ENCODE measurements at places on chromosomes 6 and 20.

- no peak for DNase-seq
Observed at GRCh38 chr6:113995634-113996033, 24.7 kb upstream of the HDAC2 start.

GRCh38 chr6:345747-346385 is 45.7 kb upstream of the IRF4 start:
- DNase-seq: no peak

GRCh38 chr20:58293453-58293852 is 16.1 kb upstream of the RAB22A start:
- DNase-seq: no peak

GRCh38 chr6:28167926-28168325 is 26.2 kb downstream of the ZKSCAN8 start:
- no peak for DNase-seq

- DNase-seq: no peak
Observed at GRCh38 chr20:53208110-53208832, 236.1 kb downstream of the TSHZ2 start.

DNA sequence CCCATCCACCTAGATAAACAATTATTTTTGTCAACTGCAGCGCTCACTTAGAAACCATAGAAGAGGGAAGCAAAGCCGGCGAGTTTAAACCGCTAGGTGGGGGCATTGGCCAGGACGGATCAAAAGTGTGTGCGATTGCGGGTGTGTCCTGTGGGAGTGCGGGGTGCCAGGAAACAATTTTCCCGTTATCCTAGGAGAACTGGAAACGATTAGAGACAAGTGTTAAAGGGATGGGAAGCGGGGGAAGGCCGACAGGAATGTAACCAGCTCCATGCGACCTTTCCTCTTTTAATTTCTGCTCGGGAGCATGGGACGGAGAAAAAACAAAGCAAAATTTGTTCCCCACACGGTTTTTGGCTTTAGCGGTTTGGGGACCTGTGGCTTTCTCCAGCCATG is 2.8 kb upstream of the HTR1B start:
- no peak for DNase-seq

DNA sequence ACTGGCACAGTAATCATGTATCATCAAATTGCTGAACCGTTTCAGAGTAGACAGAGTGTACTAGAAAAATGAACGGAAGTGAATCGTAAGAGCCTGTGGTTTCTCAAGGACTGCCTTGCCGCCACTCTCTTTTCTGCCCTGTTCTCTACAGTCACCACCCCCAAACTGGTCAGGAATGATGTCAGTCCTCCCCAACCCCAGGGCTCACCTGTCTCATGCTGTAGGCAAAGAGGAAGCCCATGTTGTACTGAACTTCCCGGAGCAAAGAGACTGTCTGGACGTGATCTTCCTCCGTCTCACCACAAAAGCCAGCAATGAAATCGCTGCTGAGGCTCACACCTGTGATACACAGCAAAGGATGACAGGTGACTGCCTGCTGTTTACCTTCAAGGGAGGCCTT is 31.0 kb downstream of the CDK5RAP1 start:
- peak; percentile 6 for DNase-seq

DNA sequence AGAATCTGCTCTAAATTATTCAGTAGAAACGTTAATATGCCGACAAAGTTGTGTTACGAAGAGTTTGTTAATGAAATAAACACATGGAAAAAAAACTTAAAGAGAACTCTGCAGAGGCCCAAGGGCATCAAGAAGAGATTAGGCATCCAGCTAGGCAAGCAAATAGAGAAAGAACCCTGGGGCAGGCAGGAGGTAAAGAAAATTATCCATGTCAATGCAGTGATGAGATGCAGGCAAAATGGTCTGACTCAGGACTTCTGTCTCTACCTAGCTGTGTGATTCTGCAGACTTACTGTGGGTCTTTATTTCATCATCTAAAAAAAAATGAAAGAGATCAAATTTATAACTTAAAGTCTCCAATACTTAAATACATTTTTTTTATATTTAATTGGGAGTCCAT is 448.0 kb downstream of the HAO1 start:
- DNase-seq: no peak

DNA sequence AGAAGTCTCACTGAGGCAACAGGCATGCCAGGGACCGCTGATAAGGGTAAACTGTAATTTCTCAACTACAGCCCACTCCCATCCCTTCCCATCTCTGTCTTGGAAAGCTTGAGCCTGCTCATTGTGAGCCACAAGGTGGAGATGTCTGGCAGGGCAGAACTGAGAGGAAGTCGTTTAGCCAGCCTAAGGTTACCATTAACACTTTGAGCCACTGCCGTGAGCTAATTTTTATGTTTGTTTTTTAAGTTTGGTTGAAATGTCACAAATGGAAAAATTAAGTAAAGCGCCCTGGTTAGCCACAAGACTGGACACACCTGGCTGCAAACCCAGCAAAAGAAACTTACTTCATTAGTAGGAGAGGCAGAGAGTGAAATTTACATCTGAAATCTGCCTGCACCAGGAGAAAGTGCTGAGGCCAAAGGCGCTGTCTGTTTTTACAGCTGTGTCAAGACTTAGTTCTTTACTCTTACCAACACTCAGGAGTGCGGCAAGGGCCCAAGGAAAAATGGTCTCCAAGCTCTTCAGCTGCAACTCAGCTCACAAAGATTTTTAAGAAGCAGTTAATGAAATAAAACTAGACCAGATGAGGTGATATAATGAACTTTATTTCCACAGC is 50.0 kb upstream of the FAM83C start:
- DNase-seq: no peak

GRCh38 chr6:89045576-89045975 is 35.0 kb upstream of the PNRC1 start:
- no peak for DNase-seq

DNA sequence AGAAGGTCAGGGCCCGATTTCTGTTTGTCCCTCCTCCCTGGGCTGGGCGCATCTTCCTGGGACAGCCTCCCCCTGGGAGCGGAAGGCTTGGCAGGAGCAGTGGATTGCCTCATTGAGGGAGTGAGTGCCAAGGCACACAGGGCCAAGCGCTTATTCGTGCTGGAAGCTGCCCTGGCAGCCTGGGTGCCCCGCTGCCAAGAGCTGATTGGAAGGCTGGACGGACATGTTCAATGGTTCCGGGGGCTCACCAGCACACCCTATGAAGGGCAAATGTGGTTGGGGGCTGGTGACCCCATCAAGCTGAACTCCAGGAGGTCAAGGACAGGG is 10.3 kb upstream of the ZNF831 start:
- DNase-seq: no peak

GRCh38 chr6:13272131-13273046 is 55.9 kb downstream of the TBC1D7 start:
- DNase-seq: no peak

GRCh38 chr6:155010940-155011339 is 15.8 kb downstream of the TIAM2 start:
- no peak for DNase-seq

GRCh38 chr6:33746036-33746600 is 587 bp downstream of the IP6K3 start:
- no peak for DNase-seq

- DNase-seq: no peak
Observed at GRCh38 chr6:83517500-83517899, 5.2 kb downstream of the PRSS35 start.

DNA sequence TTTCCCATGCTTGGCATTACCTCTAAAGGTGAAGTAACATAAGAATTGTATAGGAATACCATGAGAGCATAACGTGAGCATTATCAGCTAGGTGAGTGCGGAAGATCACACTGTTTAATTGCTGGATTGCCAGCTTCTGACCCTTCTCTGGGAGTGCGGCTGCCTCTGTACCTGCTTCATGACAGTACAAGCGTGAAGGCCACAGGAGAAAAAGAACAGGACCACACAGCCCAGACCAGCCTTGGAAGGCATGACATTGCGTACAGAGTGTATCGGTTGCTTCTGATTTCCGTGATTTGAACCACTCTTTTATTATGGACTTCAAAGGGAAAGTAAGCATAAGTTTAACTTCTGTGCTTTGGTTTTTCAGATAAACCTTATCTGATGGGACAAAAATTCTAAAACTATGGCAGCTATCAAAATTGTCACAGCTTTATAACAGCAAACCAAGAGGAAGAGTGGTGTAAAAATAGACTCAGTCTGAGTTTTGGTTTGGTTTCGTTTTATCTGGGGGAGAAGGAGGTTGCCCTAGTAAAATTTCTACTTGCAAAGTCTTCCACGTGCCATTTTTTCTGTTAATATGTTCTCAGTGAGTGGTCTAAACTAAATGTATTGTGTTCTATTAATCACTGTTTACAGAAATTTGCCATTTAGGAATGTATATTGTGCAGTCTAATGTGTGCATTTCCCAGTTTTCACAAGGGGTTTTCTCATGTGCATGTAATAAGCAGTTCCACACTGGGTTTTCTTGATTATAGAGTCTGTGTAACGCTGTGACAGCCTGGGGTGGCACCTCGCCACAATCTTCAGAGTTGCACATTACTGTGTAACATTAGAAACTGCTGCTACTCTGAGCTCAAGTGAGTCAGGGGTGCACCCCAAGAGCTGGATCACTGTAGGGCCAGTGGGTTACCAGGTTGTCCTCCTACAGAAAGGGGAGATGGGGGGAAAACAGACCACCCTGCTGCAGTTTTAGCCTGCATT is 97.3 kb downstream of the RPP40 start:
- DNase-seq: no peak

DNA sequence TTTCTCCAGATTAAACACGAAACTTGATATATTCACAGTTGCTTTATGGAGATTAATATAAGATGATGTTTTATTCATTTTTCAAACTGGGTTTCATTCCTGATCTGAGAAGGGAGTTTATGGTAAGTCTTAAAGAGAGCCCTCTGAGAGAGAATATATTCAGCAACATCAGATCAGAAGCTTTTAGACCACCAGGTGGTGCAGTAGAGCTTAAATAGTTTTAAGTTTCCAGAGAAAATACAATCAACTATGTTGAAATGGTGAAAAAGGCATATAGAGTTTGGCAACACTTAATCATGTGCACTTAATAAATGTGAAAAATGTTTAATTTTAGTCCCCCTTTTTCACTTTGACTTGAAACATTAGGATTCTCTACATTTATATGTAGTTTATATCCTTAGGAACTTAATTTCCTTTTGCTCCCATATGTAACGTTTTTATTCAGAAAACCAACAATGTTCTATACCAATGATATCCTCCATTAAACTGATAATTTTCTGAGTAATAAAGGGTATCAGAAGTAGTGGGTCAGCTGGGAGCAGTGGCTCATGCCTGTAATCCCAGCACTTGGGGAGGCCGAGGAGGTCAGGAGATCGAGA is 86.4 kb upstream of the CLDN20 start:
- DNase-seq: no peak

GRCh38 chr6:137016356-137016755 is 28.4 kb downstream of the IL20RA start:
- no peak for DNase-seq

DNA sequence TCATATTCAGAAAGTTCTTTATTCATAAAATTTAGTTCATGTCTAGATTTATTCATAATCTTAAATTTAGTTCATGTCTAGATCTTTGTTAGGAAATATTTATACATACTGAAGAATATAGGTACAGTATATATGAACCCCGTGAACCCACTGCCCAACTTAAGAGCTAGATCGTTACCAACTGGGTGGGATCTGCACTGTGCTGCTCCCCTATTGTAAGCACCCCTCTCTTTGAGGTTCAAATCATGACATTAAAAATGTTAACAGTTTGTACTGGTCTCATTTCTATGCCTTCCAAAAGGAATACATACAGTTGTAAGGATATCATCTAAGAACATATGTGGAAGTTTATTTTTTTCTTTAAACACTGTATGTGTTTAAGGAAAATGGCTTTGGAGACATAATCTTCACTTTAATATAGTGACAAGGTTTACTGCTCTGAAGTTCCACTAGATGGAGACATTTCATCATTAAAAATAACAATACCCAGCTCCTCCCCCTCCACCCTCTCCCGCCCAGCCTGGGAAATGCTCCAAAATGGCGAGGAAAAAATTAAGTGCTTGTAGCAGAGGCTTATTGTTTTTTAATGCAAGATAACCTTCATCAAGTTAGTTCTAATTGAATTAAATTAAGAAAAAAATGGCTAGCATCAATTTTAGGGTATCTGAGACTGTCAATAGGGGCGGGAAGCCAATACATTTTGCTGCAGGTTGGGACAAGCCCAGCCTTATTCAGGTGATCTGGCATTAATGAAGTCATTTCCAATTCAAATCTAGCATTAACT is 104.1 kb upstream of the TRAF3IP2 start:
- peak; percentile 38 for DNase-seq

Data from stimulated activated CD4-positive, alpha-beta T cell treated with anti-CD3 and anti-CD28 coated beads, Interleukin-4, amount 100 ng/mL, for 4 hours (primary cell).